Left colon (tissue), 2 donors: ENCODE measurements at places on chromosomes 2 and 18. TPM values are rescaled to one million over a fixed set of nuclear protein-coding genes. Genes with fewer than 3 reads are reported as not detected.

The CCDC85A gene
- 0.81 TPM for total RNA-seq

The ZBTB14 gene
- total RNA-seq: 8.9 TPM

The TRIM43 gene
- total RNA-seq: not detected

The DLGAP1 gene
- 2.2 TPM for total RNA-seq

The ITPRIPL1 gene
- 0.58 TPM for total RNA-seq

The PJVK gene
- 1.1 TPM for total RNA-seq

The CAVIN2 gene
- 9.6 TPM for total RNA-seq

The ONECUT2 gene
- total RNA-seq: 0.31 TPM

The GLS gene
- total RNA-seq: 51.3 TPM

The CDKL4 gene
- not detected for total RNA-seq

The NOSTRIN gene
- total RNA-seq: 52.7 TPM

The MPP4 gene
- total RNA-seq: not detected

The FAM237A gene
- not detected for total RNA-seq

The NMUR1 gene
- 0.15 TPM for total RNA-seq

The HOXD8 gene
- 9.8 TPM for total RNA-seq

The CENPA gene
- total RNA-seq: 1.5 TPM

The ERBB4 gene
- 0.70 TPM for total RNA-seq

The SNRNP27 gene
- total RNA-seq: 32.7 TPM

The BOLL gene
- not detected for total RNA-seq

The RBKS gene
- total RNA-seq: 8.2 TPM

The SNORC gene
- total RNA-seq: 38.2 TPM

The ACVR1C gene
- 14.6 TPM for total RNA-seq

The PTCD3 gene
- total RNA-seq: 101 TPM

The CHRND gene
- not detected for total RNA-seq

The IL18R1 gene
- total RNA-seq: 3.0 TPM

The STK36 gene
- 25.6 TPM for total RNA-seq

The LRP2 gene
- not detected for total RNA-seq

The PIKFYVE gene
- total RNA-seq: 20.5 TPM

The FAM228B gene
- 7.4 TPM for total RNA-seq

The EFHD1 gene
- 2.7 TPM for total RNA-seq

The BZW1 gene
- 240 TPM for total RNA-seq

The ALPP gene
- total RNA-seq: 0.15 TPM

The CLEC4F gene
- total RNA-seq: 0.11 TPM

The GPR17 gene
- not detected for total RNA-seq

The NYAP2 gene
- not detected for total RNA-seq

The SERPINB5 gene
- total RNA-seq: 3.7 TPM

The MYCN gene
- total RNA-seq: 2.3 TPM

The FBXO41 gene
- total RNA-seq: 2.5 TPM

The DIPK1C gene
- 0.06 TPM for total RNA-seq

The FAM110C gene
- 26.6 TPM for total RNA-seq

The VIL1 gene
- 441 TPM for total RNA-seq

The RPRM gene
- 0.98 TPM for total RNA-seq

The ANKRD44 gene
- 14.6 TPM for total RNA-seq

The FAP gene
- total RNA-seq: 0.34 TPM

The DYNAP gene
- total RNA-seq: not detected

The STARD6 gene
- total RNA-seq: not detected

The MARCHF4 gene
- total RNA-seq: 0.73 TPM

The KRCC1 gene
- total RNA-seq: 58.4 TPM

The CCBE1 gene
- total RNA-seq: 8.0 TPM

The B3GNT7 gene
- total RNA-seq: 461 TPM

The TRAPPC8 gene
- total RNA-seq: 47.1 TPM

The HOXD4 gene
- 9.7 TPM for total RNA-seq

The NEU2 gene
- not detected for total RNA-seq

The PPM1G gene
- 50.9 TPM for total RNA-seq

The CSRNP3 gene
- 2.7 TPM for total RNA-seq

The R3HDM1 gene
- total RNA-seq: 25.6 TPM

The FBXO48 gene
- 2.1 TPM for total RNA-seq

The MC5R gene
- not detected for total RNA-seq
